Dermis blood vessel endothelial cell (primary cell): ENCODE measurements at places on chromosomes 4 and X. TPM values are rescaled to one million over a fixed set of nuclear protein-coding genes. Genes with fewer than 3 reads are reported as not detected.

Gene RTL3
- total RNA-seq, result not detected in 2 replicates

Gene PCYT1B
- total RNA-seq, result under 0.01 and 0.19 TPM in 2 replicates

Gene TMEM271
- total RNA-seq, result not detected in 2 replicates

Gene F9
- not detected in 2 replicates for total RNA-seq

Gene TDO2
- not detected in 2 replicates for total RNA-seq

Gene LRIT3
- total RNA-seq, result 0.05 and 0.17 TPM in 2 replicates

Gene MAGEA1
- total RNA-seq, result not detected in 2 replicates
